ENCODE measurements at places on chromosomes 13 and 19.

GRCh38 chr19:18122860-18123795 is 25.6 kb downstream of the MAST3 start:
- no peak for DNase-seq

- no peak for DNase-seq
Observed at GRCh38 chr13:97261254-97262005, 39.3 kb downstream of the MBNL2 start.

DNA sequence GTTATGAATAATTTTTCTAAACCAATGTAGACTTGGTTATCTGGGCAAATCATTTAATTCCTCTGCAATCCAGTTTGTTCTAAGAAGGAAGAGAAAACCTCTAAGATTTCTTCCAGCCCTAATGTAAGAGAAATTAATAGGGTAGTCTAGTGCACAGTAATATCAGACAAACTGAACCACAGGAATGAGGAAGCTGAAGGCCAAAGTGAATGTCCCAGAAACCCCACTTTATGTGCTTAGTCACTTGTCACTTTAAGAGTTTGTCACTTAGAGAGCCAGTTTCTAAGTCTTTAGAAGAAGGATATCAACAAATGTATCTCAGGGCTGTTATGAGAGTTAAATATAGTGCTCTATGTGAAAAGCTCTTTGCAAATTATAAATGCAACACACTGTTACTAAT is 750.6 kb downstream of the DIAPH3 start:
- DNase-seq, result no peak

DNA sequence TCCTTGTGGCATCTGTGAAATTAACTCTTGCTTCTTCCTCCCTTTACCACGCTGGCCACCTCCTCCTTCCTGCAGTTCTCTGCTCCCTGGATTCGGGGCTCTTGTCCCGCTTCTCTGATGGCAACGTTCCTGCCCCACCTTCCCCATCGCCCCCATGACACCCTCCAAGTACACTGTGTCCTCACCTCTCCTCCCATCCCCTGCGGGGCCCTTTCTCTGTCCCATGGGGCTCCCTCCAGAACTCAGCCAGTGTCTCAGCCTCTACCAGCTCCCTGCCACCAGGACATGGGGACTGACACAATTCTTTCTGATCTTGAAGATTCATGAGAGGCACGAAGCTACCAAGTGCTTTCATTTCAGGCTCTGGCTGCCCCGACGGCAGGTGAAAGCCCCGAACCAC is 9.1 kb downstream of the CARS2 start:
- no peak for DNase-seq

DNA sequence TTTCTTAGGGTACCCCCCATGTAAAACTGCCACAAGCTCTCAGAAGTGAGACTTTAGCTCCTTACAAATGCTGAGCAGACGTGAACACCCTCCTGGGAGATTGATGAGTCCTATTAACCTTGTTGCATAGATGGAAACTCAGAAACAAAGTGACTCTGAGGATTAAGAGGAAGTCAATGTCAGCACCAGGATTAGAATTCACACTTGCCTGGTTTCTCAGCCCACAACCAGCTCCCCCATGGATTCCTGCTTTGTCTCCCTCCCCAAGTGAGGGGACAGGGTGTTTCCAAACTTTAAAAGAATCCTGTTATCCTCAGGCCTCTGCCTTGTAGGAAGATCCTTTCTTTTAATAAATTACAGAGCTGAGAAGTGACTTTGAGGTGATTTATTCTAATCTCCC is 324.4 kb downstream of the NDFIP2 start:
- DNase-seq, result no peak

- DNase-seq, result no peak
Observed at GRCh38 chr13:99830931-99831330, 140.6 kb downstream of the ZIC5 start.

DNA sequence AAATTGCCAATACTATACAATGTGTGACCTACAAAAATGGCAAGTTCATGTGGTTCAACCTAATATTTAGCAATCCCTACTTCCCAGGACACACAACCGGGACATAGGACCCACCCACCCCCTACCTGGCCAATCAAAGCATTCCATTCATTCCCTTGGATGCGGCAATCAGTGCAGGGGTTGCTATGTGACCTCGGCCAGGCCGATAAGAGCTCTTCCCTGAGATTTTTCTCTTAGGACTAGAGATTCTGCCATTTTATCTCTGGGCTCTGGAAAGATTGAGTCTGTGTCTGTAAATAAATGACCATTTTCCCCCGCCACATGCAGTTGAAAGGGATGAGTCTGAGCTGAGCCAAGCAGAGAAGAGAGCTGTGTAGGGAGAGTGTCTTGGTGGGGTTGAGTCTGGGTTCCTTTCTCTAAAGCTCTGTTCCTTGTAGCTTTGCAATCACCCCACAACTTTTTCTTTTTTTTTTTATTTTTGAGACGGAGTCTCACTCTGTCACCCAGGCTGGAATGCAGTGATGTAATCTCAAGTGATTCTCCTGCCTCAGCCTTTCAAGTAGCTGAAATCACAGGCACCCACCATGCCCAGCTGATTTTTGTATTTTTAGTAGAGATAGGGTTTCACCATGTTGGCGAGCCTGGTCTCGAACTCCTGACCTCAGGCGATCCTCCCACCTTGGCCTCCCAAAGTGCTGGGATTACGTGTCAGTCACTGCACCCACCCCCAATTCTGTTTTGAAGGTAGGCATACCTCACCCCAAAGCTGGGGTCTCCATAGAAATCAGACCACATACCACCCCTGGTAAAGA is 7.4 kb downstream of the IFNL1 start:
- DNase-seq, result no peak

DNA sequence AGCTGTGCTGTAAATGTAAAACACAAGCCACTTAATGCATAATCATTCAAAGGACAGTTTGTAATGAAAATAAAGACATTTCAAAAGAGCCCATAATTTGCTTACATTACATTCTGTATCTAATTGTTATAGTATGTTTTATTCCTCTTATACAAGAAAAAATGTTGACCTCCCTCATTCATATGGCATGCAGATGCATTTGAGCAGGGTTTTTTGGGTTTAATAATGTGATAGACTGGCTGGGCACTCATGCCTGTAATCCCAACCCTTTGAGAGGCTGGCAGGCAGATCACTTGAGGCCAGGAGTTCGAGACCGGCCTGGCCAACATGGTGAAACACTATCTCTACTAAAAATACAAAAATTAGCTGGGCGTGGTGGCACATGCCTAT is 11.6 kb upstream of the ARL11 start:
- no peak for DNase-seq

DNA sequence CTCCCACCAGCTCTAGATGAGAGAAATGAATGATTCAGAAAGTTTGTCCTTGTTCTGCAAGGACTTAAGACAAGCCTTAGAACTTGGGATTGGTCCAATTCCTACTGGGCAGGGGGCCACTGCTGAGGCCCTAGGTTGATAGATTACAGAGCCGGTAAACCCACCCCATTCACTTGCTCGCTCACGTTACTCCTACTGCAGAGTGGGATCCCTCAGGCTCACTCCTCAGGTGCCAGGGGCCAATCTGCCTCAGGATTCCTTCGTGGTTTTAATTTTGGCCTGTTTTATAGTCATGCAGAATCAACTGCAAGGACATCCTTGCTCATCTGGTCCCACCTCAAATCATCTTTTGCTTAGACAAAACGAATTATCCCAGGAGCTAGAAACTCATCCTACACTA is 59.0 kb downstream of the SERP2 start:
- DNase-seq, result no peak
